ENCODE measurements at places on chromosomes 1 and 21.

DNA sequence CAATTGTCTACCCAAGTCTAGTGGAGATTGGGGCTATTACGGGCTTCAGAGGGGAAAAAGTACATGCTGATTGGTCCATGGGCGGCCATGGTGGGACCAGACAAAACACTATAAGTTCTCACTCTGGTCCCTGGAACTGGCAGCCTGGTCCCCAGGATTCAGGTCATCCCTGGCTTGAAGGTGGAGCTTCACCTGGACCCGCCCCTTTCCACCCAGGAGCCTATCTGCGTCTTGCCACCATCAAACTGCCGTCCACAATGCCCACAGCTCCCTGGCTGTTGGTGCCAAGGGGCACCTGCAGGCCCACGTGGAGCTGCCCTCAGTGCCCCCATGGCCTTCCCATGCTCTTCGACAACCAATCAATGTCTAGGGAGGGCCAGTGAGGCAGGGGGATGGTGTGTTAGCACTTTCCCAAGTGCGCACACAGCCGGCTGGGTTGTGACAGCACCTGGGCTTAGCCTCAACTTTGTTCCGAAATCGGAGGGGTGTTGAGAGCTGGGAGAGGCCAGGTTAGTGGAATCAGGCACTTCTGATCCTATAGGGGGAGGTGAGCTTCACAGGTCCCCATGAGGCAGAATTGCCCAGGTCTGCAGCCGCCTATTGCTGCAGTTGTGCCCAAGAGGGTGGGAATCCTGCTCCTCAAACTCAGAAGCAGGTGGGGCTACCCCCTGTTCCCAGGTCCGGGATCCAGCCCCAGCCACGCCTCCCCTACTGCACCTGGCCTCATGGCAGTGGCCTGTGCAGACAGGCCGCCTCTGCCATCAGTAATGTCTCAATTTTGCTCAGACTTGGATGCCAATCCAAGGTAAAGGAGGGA is 1369.4 kb upstream of the PRMT6 start:
- no peak for DNase-seq

GRCh38 chr1:59511476-59512465 is 214.9 kb downstream of the FGGY start:
- DNase-seq, result no peak

DNA sequence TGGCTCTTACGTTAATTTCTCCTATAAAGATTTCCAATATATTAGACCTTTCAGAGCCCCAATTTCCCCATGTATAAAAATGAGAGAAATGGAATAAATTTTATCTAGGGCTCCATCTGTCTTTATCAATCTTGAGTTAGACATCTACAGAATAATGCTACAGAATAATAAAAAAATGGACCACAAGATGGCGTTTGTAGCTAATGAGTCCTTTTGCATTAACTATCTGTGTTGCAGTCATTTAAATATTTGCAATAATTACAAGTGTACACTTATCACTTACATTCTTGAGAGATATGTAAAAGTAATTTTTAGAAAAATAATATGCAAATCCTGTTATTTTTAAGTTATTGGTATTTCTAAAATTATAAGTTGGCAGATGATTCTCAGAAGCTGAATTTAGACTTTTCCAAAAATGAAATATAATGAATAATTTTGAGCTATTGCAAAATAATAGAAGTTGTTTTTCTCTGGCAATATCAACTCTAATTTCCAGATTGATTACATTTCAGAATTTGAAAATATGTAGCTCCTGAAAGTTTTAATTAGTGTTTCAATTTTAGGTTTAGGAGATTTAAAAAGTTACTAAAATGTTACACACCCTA is 87.7 kb downstream of the SNX7 start:
- DNase-seq, result no peak

GRCh38 chr1:19333587-19334354 is 21.6 kb downstream of the SLC66A1 start:
- DNase-seq, result no peak

DNA sequence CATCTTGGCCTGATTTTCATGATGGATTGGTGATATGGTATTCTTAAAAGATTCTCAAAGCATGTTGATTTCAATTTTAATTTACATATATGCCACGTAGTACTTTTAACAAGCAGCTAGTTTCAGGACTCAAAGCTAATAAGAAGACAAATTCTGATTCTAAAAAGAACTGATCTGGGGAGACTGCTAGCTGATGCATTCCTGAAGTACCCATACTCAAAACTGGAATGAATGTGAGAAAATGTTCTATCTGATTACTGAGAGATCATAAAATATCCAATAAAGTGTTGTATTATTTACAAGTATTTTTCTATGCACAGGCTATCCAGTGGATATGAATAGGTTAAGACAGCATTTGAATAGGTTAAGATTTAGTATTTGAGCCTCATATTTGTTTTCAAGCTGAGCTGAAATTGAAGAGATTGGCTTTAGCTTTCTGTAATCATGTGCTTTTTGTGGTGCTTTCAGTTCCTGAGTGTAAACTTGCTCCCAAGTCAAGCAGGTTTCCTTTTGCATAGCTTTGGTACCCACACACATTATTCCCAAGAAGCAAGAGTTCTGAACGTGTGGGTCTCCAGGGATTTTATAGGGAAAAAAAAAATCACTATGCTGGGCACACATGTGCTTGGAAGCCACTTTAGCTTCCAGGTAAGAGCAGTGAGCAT is 114.1 kb downstream of the VPS13D start:
- DNase-seq, result no peak

DNA sequence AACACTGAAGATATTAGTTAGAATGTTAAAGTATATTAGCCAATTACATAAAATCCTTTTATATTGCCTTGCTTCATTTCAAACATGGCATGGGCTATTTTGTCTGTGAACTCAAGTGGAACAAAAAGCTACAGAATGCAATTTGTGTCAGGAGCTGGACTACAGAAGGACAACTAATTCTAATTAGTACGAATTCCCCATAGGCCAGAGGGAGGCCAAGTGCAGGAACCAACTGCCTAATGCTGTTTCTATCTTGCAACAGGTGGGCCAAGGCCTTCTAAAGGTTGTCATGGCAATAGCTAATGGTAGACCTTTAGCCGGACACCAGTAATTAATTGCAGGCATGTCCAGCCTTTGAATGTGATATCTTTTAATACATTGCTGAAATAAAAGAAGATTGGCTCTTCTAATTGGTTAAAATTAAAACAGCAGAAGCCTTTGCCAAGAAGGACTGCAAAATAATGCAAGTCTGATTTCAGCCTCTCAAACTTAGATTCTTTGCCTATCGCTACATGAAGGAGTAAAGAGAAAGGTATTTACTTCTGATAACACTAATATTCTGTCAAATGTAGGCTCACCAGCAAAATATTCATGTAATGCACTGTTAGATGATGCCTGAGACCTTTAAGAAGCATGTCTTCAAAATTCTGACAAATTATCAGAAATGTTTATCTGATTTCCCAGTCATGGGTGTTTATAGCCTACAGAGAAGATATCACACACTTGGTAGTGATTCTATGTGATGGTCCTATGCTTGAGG is 232.1 kb downstream of the LMO4 start:
- no peak for DNase-seq

GRCh38 chr1:24465638-24466037 is 37.0 kb upstream of the RCAN3 start:
- no peak for DNase-seq

DNA sequence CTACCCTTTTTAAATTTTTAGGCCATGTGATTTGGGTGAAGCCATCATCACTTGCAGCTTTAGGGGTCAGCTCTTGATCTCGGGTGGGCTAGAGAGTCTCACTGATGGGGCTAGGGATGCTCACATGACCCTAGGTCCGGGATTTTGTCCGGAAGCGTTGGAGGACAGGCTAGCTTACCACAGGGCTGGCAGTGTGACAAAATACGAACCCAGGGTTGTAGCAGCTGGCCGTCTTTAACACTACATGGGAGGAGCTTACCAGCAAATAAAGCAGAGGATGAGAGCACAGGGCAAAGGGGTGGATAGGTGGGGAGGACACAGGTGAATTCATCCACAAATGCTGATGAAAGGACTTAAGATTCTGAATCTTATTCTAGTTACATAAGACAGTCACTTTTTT is 21.9 kb downstream of the GPR161 start:
- DNase-seq, result no peak

- DNase-seq, result no peak
Observed at GRCh38 chr1:202397256-202397655, 48.8 kb downstream of the PPP1R12B start.

DNA sequence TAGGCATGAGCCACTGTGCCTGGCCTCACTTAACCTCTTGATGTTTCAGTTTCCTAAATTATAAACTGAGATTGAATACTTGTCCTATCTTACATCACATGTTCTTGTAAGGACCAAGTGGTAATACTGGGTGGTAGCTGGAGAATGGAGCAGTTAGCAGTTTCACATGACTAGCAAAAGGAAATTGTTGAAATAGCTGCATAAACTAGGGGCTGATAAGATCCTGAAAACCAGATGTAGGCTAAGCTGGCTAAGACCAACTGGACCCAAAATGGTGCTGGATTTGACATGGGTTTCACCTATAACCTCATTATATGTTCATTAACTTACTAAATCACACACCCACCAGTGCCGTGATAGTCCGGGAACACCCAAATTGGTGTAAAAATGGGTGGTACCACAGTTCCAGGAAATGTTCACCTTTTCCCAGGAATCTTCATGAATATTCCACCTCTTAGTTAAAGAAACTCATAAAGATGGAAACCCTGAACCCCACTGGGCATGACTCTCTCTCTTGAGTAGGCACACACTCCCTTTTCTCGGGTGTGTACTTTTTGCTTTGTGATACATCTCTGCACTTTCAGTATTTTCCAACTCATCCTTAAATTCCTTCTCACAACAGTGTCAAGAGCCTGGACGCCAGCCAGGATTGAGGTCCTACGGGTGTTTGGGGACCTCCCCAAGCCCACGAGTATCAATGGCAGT is at the start of gene PAPPA2:
Gene PAPPA2 (plus strand): TSS at position 502 of the 705 bp plus-strand sequence. CDS start 93,148 bp downstream, outside the sequence.
- no peak for DNase-seq

GRCh38 chr21:45102391-45102932 is 28.1 kb downstream of the ADARB1 start:
- DNase-seq, result no peak

DNA sequence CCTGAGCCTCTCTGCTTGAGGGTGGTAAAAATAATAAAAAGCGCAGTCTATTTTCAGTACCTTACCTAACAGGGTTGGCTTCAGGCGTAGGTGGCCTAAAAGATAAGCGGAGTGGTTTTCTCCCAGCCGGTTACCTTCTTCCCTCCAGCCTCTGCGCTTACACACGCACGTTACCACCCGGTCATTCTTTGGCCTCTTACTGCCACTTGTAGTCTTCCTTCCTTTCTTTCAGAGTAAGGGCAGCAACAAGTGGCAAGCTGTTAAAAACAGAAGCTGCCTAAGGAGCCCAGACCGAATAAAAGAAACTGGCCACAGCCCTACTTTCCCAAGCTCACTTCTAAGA is 35.4 kb downstream of the CLCA1 start:
- DNase-seq, result no peak

DNA sequence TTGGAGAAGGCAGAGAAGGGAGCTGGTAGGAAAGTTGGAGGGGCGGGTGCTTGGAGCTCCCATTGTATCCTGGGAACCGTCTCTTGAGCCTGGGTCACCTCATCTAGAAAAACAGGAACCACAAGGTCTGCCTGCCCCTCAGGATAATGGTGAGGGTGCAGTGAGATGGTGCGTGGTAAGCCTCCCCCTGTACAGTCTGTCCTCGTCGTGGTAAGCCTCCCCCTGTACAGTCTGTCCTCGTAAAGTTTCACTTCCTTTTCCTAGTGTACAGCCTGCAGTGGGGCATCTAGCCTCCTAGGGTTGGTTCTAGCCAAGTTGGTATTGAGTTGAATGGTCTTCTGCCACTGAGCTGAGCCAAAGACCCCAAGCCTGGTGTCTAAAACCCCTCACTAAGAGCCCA is 66.5 kb upstream of the IGSF21 start:
- no peak for DNase-seq

GRCh38 chr1:8712413-8713231 is 104.8 kb downstream of the RERE start:
- DNase-seq, result no peak

- no peak for DNase-seq
Observed at GRCh38 chr1:103211073-103211472, 102.8 kb upstream of the COL11A1 start.

GRCh38 chr1:76827066-76827465 is 40.2 kb upstream of the ST6GALNAC5 start:
- no peak for DNase-seq

DNA sequence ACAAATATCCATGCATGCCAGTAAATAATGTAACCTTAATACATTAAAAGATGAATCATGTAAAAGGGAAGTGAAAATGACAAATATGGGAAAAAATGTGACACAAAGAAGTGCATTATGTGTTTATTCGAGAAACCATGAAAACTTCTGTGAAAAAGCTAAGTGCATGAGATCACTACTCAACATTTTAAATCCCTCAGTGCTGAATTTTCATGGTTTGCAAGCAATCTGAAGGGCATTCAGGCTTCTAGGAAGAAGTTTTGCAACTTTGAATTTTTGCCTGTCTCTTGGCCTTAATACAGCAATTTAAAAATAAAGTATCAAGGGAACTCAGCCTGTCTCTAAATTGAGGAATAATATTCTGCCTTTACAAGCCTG is 78.2 kb downstream of the MAP3K7CL start:
- no peak for DNase-seq

DNA sequence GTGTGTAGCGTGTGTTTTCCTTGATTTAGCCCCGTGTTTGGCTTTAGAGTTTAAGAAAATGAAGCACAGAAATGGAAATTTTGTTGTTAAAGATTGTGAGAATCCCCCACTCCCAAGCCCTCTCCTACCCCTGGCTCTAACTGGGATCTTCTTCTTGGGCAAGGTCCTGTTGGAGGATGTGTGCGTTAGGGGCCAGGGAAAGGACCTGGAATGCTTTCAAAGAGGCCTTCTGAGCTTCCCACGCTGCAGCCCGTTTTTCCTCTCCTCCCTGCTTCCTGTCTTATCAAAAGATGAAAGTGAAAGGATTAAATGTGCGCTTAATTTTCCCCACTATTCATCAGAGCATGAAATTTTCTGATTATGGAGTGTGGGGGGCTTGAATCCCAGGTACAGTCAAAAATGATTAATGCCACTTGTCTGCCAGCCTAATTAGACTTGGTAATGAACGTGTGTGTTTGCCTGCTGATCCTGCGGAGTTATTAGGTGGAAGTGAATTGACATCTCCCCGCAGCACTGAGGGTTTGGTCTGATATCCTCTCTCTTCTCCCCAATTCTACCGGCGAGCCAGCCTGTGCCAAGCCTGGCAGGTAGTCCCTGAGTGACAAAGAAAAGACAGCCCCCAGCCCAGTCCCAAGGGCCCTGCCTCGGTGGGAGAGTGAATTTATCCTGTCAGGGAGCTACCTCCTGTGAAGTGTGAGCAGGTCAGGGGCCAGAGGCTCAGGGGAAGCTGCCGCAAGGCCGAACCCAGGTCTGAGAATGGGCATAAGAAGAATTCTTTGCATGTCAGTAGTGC is 4.9 kb downstream of the RASSF5 start:
- DNase-seq, result no peak

GRCh38 chr1:34645919-34646318 is 108.9 kb upstream of the GJB5 start:
- no peak for DNase-seq

DNA sequence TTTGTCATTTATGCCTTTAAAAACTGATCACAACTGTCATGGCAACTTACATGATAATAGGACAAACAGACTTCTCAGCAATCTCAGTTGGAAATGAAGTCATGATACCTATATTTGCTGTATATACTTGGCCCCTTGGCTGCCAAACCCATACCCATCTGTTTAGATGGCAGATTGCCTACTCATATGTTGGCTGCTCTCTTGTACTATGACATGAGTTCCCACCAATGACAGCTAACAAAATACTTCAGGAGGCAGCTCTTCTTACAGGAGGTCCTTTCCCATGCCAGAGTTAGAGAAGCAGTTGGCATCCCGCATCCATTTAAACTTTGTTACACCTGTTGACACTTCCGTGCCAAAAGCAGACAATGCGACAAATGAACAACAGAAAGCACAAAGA is 603.1 kb upstream of the ADGRL2 start:
- DNase-seq, result no peak

All from WTC11 (cell line).